Naive thymus-derived CD4-positive, alpha-beta T cell (primary cell): ENCODE measurements at places on chromosomes 7 and 10. TPM values are rescaled to one million over a fixed set of nuclear protein-coding genes. Genes with fewer than 3 reads are reported as not detected.

Gene EPC1
- polyA plus RNA-seq, result 63.3 TPM

Gene GOLGA7B
- polyA plus RNA-seq, result 1.6 TPM

Gene NEUROG3
- not detected for polyA plus RNA-seq

Gene STEAP1
- not detected for polyA plus RNA-seq

Gene ITGB8
- not detected for polyA plus RNA-seq

Gene PARG
- 20.9 TPM for polyA plus RNA-seq

Gene STEAP2
- not detected for polyA plus RNA-seq

Gene OR2A12
- not detected for polyA plus RNA-seq

Gene LEP
- polyA plus RNA-seq, result not detected

Gene CCDC172
- polyA plus RNA-seq, result not detected

Gene FAM241B
- polyA plus RNA-seq, result 21.3 TPM

Gene ACSL5
- 35.4 TPM for polyA plus RNA-seq

Gene CNTNAP2
- not detected for polyA plus RNA-seq

Gene ATP6V0A4
- not detected for polyA plus RNA-seq

Gene SLIT1
- polyA plus RNA-seq, result not detected

Gene KCNK18
- polyA plus RNA-seq, result not detected

Gene SPDYE8
- not detected for polyA plus RNA-seq

Gene ARL4A
- 18.9 TPM for polyA plus RNA-seq
